Central memory CD4-positive, alpha-beta T cell (primary cell): ENCODE measurements at places on chromosomes 1 and 21.

DNA sequence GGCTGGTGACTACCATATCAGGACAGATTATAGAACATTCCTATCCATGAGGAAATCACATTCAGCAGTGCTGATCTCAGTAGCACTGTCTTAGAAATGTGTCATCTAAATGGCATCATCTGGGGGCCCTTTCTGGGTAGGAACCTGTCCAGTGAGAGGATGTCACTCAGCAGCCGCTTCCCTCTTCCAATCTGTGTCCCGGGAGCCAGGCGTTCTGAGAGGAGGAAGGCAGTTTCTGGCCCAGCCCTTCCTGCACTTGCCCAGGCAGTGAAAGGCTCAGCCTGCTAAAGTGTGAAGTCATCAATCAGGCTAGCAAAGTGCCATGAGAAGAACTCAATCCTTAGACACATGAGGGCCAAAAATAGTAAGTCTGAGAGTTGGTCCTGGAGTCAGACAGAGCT is 25.6 kb downstream of the RAB4A start:
- DNase-seq: no peak

DNA sequence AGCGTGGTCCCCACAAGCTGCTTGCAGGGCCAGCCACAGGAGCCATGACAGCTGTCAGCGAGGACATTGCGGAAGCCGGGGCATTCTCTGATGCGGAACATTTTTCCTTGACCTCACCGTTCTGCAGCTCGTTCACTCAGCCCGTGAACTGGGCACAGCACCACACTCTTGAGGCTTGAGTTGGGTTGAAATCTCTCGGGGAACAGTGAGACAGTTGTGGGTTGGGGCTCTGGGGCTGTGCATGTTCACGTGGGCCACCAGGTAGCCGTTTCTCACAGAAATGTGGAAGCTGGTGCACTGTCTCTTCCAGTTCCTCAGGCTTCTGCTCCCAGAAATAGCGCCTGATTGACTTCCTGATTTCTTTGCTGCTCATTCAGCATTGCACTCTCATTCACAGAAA is 69.8 kb downstream of the SPSB1 start:
- no peak for DNase-seq

DNA sequence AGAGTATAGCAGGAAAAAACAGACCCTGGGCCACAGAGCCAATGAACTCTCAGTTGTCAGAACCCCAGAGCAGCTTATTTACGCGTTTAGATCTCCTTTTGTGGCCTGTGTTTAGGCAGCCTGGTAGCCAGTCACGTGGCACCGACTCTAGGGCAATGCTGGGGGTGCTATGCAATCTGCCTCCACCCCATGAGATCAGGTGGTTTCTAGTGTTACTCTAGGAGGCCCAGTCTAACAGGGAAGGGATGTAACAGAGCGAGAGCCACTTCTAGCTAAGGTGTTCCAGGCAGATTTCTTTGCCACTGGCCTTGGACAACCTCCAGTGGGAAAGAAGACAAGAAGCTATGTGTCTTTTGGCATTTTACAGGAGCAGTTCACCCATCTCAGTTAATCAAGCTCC is 12.0 kb upstream of the A3GALT2 start:
- no peak for DNase-seq

DNA sequence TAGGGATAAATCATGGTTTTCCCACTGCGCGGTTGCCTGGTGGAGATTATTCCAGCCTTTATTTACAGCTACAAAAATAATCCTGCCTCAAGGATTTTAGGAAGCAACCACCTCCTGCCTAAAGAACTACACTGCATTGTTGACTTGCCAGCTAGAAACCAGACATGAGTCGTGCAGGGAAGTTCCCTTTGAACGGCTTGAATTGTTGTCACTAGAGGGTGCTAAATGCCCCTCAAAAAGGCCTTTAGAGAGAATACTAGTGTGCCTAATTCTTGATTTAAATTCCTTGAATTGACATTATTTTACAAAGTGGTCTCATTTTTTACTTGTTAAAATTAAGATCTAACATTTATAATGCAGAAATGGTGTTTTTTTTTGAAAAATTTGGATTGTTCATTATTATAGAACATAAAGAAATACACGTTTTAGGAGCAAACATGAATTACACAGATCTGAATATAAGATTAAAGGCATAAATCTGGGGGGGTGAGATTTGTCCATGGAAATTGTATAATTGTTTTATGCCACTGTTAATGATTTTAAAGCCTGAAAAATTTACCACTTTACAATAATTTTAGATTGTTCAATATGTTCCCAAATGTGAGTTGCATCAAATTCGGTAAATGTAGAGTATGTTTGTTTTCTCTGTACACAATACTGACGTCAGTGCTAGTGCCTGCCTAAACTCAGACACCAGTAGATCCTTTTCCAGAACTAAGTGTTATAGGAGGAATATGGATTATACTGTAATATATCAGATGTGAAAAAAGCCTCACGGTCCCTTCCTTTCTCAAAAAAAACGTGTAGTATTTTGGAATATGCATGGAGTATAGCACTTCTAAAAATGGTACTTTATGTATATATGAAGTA is 7.6 kb upstream of the ERG start:
- DNase-seq: no peak

DNA sequence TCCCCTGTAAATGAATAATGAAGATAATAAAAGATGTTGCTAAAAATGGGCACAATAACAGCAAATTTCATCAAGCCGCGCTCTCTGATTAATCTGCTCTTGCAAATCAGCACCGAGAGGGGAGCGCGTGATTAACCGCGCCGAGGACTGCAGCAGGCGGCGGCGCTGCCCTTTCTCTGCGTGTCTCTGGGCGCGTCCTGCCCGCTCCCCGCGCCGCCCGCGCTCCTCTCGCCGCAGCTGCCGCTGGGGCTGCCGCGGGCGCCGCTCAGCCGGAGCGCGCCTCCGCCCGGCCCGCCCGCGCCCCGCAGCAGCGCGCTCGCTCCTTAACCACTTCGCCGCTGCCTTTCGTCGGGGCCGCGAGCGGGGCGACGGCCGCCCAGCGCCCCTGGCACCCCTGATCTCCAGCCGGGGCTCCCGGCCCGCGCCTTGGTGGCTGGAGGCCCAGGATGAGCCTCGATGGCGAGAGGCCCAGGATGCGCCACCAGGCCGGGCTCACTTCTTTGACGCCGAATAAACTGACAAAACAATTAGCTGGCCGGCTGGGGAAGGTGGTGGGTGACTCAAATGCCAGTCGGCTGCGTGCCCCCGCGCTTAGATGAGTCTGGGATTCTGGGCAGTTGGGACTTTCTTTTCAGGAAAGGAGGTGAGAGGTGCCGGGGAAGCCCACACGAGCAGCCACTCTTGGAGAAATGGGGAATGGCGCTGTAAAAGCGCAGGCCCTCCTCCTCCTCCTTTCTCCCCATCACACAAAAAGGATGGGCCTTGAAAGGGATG is 221.4 kb upstream of the PKN2 start:
- DNase-seq: no peak

GRCh38 chr1:63498106-63498505 is 24.9 kb downstream of the ITGB3BP start:
- DNase-seq: no peak

- no peak for DNase-seq
Measured at GRCh38 chr1:21302747-21303715, 12.8 kb upstream of the ECE1 start.

DNA sequence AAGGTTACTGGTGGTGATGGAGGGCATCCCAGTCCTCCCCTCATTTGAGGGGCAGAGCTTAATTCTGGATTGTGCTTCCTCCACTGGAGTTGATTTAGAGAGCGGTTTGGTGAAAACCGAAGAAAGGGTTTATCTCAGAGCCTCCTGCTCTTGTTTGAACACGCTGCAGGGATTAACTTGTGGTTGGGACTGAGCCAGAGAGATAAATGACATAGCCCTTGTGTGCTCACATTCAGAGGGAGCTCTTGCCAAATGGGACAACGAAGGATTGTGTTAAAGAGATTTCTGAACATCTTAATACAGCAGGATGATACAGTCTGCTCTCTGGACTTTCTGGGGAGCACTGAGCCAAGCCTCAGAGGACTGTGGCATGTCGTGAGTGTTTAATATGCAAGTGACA is 308.2 kb downstream of the DISC1 start:
- no peak for DNase-seq

- no peak for DNase-seq
Measured at GRCh38 chr1:99580451-99580850, 65.5 kb upstream of the PALMD start.

DNA sequence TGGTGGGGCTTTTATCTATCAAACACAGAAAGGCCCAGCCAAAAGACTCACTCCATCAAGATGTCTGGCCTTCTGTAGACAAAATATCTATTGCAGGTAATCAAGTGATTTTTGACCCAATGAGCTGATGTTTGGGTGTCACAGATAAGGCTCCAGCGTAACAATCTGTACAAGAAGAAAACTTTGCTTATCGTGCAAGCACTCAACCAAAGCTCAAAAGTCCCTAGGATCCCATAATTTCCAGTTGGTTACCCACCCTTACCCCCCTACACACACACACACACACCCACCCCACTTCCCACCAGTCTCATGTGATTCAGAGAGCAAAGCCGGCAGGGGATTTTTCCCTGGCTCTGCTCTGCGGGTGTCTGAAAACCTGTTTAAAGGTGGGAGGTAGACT is 5.8 kb downstream of the ITPKB start:
- DNase-seq: no peak

DNA sequence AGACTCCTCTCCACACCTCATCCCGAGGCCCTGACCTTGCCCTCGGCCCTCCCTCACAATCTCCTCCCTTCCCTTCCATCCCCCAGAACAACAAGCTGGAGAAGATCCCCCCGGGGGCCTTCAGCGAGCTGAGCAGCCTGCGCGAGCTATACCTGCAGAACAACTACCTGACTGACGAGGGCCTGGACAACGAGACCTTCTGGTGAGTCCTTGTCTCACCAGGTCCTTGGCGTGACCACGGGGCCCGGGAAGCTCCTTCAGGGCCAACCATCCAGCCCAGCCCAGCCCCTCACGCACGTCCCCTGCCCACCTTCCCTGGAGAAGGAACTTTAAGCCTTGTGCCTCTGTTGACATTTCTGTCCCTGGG is 15.6 kb downstream of the PODN start:
- no peak for DNase-seq

GRCh38 chr1:51253691-51254090 is 17.6 kb downstream of the RNF11 start:
- DNase-seq: no peak

DNA sequence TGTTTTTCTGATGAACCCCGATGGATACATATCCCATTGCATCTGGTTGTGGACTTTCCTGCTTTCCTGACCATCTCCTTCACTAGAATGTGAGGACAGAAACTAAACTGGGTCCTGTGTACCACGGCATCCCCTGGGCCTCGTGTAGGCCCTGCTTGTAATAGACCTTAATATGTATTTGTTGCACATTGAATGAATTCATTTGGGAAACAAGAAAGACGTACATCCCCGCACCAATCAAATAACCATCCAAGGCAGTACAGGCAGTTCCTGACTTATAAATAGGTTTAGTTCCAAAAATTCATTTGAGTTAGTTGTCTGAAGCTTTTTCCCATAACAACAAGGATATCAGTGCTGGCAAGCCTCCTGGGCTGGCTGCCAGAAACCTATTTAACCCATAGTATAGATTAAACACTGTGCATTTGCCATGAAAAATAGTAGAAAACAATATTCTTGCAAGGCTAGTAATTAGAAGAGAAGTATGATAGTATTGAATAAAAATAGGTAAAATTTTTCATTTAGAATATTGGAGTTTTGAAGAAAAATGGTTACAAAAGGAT is 81.8 kb upstream of the CD34 start:
- no peak for DNase-seq

DNA sequence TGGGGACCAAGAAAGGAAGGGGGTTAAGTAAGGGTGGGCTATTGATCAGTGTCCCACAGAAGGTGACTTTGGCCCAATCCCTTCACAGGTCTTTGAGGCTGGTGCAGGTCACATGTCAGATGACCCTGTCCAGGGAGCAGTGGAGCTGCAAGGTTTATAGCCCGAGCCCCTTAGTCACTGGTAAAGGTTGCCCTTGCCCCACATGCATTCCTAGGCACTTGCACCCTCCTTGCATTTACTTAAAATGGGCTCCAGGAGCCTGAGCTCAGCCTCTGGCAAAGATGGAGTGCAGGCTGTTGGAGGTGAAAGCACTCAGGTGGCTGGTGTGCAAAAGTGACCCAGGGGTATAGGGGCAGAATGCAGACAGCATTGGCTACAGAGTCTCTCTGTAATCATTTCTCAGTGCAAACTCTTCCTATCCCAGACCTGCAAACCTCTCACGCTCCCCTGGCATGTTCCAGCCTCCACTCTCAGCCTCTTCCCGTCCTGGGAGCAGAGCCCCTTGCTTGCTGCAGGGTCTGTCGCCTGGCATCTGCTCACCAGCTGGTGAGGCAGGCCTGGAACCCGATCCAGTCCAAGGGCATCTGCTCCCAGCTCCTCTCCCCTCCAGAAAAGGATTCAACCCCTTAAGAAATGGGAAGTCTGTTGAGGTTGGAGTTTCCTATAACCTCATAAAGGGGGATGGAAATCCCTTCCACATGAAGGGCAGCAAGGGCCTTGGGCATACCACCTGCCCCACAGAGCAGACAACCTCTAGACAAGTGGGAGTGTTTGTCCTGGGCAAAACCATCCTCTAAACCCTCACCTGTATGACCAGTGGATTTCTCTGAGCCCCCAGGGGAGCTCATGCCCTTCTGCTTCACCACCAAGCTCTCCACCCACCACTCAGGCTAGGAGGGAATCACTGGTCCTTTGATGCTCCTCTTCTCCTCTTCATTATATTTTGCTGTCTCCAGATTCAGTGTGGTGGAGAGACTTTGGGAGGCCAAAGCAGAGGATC is 23.1 kb upstream of the PTPRF start:
- DNase-seq: no peak

DNA sequence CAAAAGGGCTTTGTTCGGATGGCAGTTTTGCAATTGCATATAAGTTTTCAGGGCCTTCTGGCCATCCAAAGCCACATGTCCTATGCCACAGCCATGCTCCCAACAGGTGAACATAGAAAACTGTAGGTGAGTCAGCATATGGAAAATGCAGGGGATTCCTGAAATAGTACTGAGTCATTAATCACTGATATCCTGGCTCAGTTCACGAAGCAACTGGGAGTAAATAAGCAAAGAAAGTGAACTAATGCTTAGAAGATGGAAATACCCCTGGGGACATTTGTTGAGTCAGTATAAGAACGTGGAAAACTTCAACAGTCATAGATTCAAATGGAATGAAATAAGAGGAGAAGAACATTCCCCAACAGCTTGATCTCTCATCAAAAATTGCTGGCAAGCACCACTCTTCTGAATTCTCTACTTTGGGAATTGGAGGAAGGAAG is 148.9 kb upstream of the RUNX1 start:
- DNase-seq: no peak

DNA sequence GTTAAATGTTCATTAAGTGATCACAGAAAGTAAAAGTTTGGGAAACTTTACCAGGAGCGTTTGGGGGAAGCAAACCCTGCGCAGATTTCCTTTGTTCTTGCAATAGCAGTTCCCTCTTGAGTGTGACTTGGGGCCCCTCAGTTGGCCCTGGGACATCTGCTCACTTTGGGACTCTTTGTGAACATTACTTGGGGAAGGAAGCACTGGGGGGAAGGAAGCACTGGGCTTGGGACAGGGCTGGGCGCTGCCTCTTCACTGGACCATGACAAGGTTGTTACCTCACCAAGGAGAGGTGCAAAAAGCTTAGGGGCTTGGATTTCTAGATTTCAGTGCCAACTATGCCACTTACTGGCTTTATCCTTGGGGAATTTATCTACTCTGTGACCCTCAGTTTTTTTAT is 63.5 kb downstream of the ETS2 start:
- no peak for DNase-seq
